ENCODE measurements at places on chromosomes 1 and 21.

- no peak for DNase-seq
Observed at GRCh38 chr1:43292679-43293078, 7.3 kb upstream of the C1orf210 start.

- no peak for DNase-seq
Observed at GRCh38 chr1:41917835-41918449, 780 bp downstream of the HIVEP3 start.

GRCh38 chr1:185314411-185314810, 2.6 kb downstream of the IVNS1ABP start:
- DNase-seq = no peak

- DNase-seq = no peak
Observed at GRCh38 chr1:227378871-227379554, 60.7 kb upstream of the CDC42BPA start.

DNA sequence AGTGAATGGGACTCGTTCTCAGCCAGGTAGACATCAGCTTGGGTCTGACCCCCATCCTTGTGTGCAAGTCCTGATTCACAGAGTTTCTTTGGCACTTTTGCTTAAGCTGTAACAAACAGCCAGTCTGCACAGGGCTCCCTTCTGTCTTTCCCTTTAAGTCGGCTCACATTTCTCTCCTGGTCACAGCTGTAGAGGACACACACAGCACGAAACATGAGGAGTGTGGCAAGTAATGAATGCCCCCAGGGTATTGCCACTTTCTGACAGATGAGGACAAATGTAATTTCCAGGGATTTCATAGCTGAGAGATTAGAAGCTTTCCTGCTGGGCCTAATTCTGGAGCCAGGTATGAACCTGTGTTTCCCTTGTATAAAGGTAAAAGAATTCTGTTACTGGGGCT, 423.5 kb downstream of the KIF26B start:
- DNase-seq = no peak

DNA sequence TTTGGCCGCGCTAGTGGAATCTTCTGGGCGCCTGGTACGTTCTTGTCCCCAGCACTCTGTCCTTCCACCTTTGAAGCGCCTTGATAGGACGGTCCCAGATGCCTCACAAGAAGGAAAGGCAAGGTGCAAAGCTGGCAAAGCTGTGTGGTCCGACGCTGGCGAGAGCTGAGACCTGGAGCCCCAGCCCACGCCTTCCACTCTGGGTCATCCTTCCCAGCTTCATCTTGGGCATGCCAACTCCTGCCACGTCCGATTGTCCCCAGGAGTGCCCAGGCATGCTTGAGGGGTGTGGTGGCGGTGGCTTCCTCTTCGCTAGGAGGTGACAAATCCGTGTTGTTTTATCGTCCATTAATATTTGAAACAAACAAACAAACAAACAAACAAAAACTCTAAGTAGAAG, 123.9 kb upstream of the DPYD start:
- no peak for DNase-seq

GRCh38 chr1:99763956-99764355, 2.5 kb downstream of the FRRS1 start:
- no peak for DNase-seq

- no peak for DNase-seq
Observed at GRCh38 chr1:162200096-162200847, 130.8 kb downstream of the NOS1AP start.

DNA sequence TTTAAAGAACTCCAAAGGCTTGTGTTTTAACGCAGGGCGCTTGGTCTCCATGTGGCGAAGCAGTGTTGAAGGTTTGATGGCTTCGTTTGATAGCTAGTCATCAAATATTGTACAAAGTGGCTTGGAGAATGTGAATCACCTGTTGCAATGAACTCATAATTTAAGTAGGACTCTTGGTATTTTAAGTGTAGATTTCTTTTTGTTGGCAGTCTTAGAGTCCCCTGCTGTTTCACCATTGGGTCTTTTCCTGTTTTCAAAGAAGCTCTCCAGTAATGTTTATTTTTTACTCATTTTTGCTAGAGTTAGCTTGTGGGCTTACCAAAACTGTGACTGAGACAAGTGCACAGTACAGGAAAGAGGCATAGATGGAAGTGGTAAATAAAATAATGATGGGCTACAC, 26.2 kb downstream of the RASAL2 start:
- DNase-seq = no peak

- DNase-seq = no peak
Observed at GRCh38 chr1:53811414-53811851, 26.7 kb downstream of the NDC1 start.

DNA sequence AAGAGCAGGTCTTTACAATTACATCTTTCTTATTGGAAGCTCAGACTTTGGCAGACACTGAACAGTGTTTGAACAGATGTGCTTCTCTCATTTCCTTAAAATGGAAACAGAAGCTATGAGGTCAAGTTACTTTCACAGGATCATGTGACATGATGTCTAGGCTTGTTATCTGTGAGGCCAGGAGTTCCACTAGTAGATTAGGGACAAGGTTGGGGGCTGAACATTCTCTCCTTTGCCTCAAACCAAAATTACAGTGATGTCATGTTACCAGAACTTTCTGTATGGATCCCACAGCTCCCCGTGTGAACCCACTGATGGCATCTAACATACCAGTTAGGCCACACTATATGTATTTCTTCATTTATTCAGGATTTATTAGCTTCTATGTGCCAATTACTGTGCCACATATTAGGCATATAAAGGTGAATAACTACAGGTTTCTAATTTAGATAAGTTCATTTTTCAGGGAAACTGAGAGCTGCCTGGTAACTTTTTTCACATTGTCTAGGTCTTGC, 6.0 kb downstream of the DYNLT5 start:
- no peak for DNase-seq

DNA sequence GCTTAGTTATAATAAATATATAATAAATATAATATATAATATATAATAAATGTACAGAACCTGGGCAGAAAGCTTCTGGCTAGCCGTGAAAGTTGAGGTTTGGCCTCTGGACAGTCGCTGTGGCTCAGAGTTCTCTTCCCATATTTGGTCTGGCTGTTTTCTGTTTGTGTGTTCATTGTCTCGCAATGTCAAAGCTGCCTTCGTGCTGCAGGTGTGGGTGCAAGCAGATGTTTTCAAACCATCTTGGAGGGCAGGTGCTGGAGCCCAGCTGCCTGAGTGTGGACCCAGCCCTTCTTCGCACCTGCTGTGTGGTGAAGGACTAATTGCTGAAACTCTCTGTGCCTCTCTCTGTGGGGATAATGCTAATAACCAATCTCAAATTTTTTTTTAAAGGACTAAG, 3.6 kb upstream of the CSTB start:
- DNase-seq = no peak

GRCh38 chr1:6488602-6489382, 2.7 kb downstream of the PLEKHG5 start:
- no peak for DNase-seq

DNA sequence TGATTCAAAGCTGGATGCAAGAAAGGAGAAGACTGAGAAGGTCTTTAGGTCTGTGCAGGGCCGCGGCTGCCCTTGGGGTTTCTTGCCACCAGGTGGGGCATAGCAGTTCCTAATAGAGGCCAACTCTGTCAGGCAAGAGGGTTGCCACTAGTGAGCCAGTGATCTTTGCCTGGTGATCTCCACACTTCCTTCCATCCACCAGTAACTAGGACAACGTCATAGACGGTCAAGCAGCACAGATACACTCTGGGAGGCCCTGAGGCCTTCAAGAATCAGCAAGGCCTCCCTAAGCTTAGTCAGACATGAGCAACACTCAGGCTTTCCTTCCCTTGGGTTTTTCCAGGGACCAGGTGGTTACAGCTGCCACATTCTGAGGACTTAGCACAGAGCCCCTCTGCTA, 32.9 kb upstream of the ATP2B4 start:
- no peak for DNase-seq

DNA sequence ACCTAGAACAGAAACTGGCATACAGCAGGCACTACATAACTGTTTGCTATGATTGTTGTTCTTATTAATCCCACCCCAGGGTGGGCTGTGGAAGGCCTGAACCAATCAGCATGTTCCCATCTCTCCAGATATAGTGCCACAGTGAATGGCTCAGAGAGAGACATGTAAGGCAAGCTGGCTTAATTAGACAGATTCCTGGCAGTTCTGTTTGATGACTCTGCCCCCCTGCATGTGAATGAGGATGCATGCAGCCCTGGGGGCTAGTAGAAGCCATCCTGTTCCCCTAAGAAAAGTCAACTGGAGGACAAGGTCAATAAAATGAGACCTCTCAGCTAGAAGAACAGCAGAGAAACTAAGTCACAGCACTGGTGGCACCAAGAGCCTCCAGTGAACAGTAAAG, 130.3 kb downstream of the GLIS1 start:
- no peak for DNase-seq

- no peak for DNase-seq
Observed at GRCh38 chr1:179973198-179974110, 18.8 kb downstream of the CEP350 start.

DNA sequence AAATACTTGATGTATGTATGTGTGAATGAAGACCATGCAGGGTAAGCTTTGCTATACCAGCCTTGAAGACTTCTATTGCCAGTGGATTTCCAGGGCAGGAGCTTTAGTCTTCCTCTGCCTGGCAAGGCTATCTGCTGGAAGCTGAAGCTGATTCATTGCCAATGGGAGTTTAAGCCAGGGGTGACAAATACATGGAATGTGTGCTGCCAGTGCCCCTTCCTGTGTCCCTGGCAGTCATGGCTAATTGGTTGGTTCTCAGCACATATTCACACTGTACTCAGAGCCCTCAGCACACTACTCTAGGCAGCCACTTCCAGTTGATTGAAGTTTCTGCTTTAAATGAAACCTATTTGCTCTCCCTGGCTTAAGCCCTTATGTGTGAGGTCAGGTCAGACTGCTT, 1.5 kb downstream of the ZSCAN20 start:
- DNase-seq = no peak

GRCh38 chr1:239590556-239590955, 204.2 kb downstream of the CHRM3 start:
- no peak for DNase-seq

DNA sequence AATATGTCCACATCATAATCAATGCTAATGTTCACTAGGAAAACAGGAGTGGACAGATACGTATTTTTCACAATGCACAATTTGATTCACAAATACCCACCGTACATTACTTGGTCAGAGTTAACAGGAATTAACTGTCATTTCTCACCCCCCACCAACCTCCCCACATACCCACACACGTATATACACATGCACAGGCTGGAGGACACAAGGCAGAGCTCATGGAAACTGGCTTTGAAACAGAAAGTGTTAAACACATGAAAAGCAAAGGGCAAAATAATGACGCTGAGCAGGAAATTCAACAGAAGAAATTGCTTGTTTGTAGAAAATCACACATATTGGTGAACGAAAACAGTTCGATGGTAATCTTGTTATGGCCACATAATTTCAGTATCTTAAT, 188.4 kb upstream of the DMRTA2 start:
- no peak for DNase-seq

DNA sequence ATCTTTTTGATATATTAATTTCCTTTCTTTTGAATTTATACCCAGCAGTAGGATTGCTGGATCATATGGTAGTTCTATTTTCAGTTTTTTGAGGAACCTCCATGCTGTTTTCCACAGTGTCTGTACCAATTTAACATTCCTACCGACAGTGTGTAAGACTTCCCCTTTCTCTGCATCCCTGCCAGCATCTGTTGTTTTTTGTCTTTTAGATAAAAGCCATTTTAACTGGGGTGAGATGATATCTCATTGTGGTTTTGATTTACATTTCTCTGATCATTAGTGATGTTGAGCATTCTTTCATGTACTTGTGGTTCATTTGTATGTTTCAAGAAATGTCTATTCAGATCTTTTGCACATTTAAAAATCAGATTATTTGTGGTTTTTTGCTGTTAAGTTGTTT, 62.4 kb upstream of the STUM start:
- DNase-seq = no peak

DNA sequence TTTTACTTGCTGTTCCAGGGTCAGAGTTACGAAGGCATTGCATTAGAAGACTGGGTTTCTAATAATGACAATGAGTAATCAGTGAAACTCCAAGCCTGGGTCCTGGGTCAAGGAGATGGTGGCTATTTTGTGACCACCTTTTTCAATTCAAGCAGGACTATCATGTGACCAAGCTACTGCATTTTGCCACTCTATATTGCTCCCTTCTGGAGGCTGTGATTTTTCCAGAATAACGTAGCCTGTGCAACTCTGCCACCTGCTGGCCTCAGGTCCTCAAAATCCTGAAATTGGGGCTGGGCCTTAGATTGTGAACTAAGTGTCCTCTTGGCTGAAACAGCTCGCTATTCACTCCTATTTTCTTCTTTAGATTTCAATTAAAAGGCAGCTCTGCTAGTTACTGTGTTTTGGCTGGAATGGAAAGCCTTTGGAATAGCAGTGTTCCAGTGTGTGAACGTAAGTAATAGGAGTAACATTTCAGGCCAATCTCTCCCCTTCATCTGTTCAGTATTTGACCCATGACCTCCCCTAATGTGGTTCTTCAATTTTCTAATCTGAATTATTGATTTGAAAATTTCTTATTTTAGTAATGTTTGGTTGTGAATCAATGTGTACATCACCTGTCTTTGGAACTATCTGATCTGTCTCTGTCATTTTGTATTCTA, 52.9 kb upstream of the CD46 start:
- DNase-seq = no peak

DNA sequence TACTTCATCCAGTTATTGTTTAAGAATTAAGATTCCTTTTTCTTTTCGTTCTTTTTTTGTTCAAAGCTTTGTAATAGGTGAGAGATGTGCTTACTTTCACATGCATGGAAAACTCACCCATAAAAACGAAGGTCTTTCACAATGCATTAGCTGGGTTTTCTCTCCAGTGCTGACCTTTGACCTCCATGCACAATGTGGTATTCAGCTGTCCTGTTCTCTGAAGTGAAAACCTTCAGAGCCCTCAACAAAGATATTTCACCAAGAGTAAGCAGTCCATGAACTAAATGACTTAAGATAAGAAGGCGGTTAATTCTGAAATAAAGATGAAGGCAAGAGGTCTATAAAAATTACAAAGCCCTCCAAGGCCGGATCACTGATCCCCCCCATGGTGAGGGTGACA, 77.1 kb upstream of the IPO9 start:
- no peak for DNase-seq

GRCh38 chr1:230130172-230130944, 63.3 kb downstream of the GALNT2 start:
- no peak for DNase-seq

GRCh38 chr1:26537951-26538352, 8.4 kb downstream of the RPS6KA1 start:
- DNase-seq = no peak

- no peak for DNase-seq
Observed at GRCh38 chr21:35063428-35064172, 14.5 kb upstream of the RUNX1 start.

- DNase-seq = peak; percentile 23
Observed at GRCh38 chr1:84504580-84505492, 1.4 kb upstream of the SPATA1 start.
